Neural crest cell (in vitro differentiated cells): ENCODE measurements at places on chromosomes 11 and 22. TPM values are rescaled to one million over a fixed set of nuclear protein-coding genes. Genes with fewer than 3 reads are reported as not detected.
A peak's percentile ranks its signal among the peaks of the same experiment; 100 is the strongest.

PEX16 gene
- total RNA-seq: 27.6 and 29.6 TPM in 2 replicates

UPK3A gene
- total RNA-seq: not detected in 2 replicates

CREB3L1 gene
- total RNA-seq: 0.71 and 0.75 TPM in 2 replicates

DNA sequence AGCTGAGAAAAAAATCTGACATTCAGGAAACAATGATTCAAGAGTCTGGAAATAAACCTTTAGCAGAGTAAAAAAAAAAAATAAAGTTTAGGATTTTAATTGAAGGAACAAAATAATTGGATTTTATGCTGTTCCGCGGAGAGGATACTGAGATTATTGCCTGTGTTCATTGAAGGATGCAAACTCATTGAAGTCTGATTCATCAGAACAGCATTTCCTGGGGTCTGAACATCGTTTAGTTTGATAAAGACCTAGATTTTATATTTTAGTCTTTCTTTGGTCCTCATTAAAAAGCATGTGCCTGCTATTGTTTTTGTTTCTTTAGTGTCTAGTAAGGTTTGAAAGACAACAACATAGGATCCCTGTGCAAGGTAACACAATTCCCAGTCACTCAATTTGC, 4.5 kb downstream of the TLCD5 start:
- no peak for DNase-seq
- H3K27me3 ChIP-seq: no peaks in the 10 kb centered on the region
- H3K27ac ChIP-seq: no peak overlapping the region
- no peak overlapping the region for H3K4me3 ChIP-seq
- peaks cover 29% of the 10 kb centered on the region for H3K4me1 ChIP-seq

GRCh38 chr22:31271485-31271884, 20.8 kb downstream of the PIK3IP1 start:
- H3K4me1 ChIP-seq: no peaks in the 10 kb centered on the region
- H3K36me3 ChIP-seq: peaks cover 5% of the 10 kb centered on the region
- no peaks in the 10 kb centered on the region for H3K27me3 ChIP-seq
- peak overlapping the region; percentile 20 for H3K27ac ChIP-seq

DNA sequence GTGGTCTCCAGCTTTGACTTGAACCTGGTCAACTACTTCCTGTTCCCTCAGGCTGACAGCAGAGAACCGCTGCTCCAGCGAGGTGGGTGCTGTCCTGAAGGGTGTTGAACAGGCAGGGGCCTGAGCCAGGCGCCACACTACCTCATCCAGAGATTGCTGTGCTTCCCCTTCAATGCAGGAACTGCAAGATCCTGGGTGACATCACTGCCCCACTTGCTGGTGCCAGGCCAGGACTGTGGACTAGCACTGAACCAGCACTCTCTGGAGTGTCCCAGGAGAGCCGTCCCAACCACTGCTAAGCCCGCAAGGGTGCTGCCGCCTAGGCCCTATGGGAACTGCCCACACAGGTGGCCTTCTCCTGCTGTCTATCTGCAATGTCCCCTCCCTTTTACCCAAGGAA, 51.7 kb downstream of the GAB4 start:
- no peak for DNase-seq
- peaks cover 14% of the 10 kb centered on the region for H3K27me3 ChIP-seq
- no peak overlapping the region for H3K4me3 ChIP-seq
- H3K36me3 ChIP-seq: no peaks in the 10 kb centered on the region

DNA sequence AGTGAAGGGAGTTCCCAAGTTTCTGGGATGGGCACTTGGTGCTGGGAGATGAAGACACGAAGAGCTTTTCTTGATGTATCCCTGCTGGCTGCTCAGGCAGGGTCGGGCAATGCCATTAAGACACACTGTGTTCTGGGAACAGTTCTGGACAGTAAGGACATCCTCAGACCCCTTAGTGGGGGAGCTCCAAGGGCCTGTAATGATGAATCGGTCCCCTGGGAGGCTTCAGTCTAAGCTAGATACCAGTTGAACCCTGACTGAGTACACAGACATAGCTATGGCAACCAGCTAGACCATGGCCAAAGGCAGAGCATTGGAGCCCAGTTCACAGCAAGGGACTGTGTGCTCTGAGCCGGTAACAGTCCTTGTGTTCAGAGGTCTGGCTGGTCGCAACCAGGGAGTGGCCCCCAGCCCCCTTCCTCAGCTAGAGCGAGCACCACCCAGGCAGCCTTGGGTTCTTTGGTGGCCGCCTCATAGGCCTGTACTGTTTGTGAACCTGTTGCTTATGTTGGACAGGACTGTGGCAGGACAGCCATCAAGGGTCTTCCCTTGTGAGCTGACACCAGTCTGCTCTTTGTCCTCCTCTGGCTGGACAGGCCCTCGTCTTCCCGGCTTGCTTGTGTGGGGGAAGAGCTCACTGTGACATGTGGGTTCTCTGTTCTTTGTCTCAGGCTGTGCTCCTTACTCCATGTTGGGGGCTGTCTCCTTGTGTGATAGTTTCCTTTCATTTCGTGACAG, 25.0 kb downstream of the MED15 start:
- H3K36me3 ChIP-seq: peaks cover 9% of the 10 kb centered on the region
- H3K4me3 ChIP-seq: peak overlapping the region; percentile 1
- H3K27me3 ChIP-seq: no peaks in the 10 kb centered on the region
- peaks cover 45% of the 10 kb centered on the region for H3K4me1 ChIP-seq
- H3K27ac ChIP-seq: peak overlapping the region; percentile 89
- DNase-seq: no peak

DNA sequence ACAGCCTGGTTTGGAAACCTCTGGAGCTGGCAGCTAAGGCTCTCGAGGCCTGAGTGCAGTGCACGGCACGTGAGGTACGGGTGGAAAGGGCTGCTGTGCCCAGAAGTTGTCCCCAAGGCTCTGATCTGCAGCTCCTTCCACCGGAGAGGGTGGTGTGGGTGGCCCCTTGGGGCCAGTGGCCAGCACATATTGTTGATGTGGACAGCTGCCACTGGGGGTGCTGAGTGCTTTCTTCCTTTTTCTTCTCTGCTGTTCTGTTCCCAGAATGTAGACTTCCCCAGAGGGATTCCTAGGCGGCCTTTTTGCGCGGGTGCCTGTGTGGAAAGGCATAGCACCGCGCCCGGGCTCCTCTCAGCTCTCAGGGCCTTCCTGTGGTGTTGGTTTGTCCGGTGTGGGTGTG, 1476.5 kb downstream of the TBC1D22A start:
- H3K4me1 ChIP-seq: peaks cover 17% of the 10 kb centered on the region
- DNase-seq: no peak
- no peak overlapping the region for H3K4me3 ChIP-seq
- H3K36me3 ChIP-seq: no peaks in the 10 kb centered on the region

- no peaks in the 10 kb centered on the region for H3K4me1 ChIP-seq
- no peak for DNase-seq
- H3K4me3 ChIP-seq: no peak overlapping the region
These were observed 20.4 kb downstream of the OR56B4 start for GRCh38 chr11:6127881-6128280.
